ENCODE measurements at places on chromosomes 12 and 14.

GRCh38 chr12:112798048-112798760 is 6.7 kb downstream of the RPH3A start:
- DNase-seq, result no peak

GRCh38 chr14:96268431-96269358 is 12.7 kb downstream of the BDKRB1 start:
- no peak for DNase-seq

GRCh38 chr12:48980953-48981756 is 3.0 kb downstream of the WNT1 start:
- peak; percentile 53 for DNase-seq

GRCh38 chr12:106865683-106866082 is 90.0 kb upstream of the TMEM263 start:
- no peak for DNase-seq

DNA sequence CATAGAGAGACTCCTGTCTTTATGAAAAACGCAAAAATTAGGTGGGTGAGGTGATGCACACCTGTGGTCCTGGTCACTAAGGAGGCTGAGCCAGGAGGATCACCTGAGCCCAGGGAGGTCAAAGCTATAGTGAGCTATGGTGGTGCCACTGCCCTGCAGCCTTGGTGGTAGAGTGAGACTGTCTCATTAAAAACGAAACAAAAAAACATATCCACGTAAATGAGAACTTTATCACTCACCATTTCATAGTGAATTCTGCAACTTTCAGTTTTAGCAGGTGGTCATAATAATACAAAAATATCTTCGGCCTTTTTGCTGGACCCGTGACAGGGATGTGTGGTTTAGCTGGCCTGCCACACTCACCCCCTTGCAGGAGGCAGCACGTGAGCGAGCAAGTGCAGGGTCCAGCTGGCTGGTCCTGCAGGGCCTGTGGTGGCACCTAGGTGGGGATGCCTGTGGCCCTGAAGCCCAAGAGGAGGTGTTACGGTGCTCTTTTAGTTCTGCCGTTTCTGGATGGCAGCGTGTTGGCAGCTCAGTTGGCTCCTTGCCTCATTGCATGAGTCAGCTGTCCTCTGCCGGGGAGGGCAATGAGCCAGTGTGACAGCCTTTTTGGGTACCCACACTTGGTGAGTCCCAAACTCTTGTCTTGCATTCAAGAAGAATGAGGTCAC is 1330.7 kb upstream of the TMEM132C start:
- no peak for DNase-seq

Measured in CD4-positive, alpha-beta T cell treated with Interleukin-6 at 100 ng/mL for 8 hours (primary cell).